ENCODE measurements at places on chromosomes 16 and 17.

- no peak for DNase-seq
Measured at GRCh38 chr17:77439189-77440018, 298.6 kb downstream of the SEC14L1 start.

GRCh38 chr16:55091213-55091870 is 160.7 kb downstream of the IRX5 start:
- no peak for DNase-seq

GRCh38 chr16:66344533-66345145 is 21.9 kb upstream of the CDH5 start:
- no peak for DNase-seq

- no peak for DNase-seq
Measured at GRCh38 chr17:55986817-55987216, 166.5 kb upstream of the ANKFN1 start.

DNA sequence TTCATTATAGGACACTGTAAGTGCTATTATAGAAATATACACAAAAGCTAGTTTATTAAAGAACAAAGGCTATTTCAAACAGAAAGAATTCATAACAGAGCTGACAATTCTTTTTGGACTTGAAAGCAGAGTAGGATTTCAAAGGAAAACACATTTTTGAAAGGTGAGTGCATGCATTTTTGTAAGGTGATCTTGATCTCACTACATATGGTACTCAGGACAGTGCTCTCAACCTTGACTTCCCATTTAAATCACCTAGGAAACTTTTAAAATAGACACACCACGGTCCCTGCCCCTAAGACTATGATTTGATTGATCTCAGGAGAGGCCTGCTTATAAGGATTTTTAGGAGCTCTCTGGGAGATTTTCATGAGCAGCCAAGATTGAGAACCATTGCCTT is 1362.0 kb downstream of the CDH8 start:
- DNase-seq = no peak

GRCh38 chr16:75576384-75576811 is 10.2 kb downstream of the GABARAPL2 start:
- no peak for DNase-seq

DNA sequence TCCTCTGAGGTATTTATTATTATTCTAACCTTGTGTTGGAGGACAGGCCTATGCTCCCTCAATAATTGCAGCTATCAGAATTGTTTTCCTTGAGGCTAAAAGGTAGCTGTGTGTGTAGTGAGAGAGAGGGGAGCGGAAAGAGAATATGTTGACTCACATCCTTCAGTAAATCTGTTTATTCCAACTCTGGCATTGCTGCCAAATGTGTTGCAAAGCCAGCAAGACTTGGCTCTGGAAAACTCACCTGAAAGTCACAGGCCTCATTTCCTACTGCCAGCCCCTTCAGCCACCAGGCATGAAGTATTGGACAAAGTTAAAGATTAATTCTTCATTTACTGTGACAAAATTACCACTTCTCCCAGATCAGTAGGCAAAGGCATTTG is 9.6 kb downstream of the CA10 start:
- DNase-seq = no peak

DNA sequence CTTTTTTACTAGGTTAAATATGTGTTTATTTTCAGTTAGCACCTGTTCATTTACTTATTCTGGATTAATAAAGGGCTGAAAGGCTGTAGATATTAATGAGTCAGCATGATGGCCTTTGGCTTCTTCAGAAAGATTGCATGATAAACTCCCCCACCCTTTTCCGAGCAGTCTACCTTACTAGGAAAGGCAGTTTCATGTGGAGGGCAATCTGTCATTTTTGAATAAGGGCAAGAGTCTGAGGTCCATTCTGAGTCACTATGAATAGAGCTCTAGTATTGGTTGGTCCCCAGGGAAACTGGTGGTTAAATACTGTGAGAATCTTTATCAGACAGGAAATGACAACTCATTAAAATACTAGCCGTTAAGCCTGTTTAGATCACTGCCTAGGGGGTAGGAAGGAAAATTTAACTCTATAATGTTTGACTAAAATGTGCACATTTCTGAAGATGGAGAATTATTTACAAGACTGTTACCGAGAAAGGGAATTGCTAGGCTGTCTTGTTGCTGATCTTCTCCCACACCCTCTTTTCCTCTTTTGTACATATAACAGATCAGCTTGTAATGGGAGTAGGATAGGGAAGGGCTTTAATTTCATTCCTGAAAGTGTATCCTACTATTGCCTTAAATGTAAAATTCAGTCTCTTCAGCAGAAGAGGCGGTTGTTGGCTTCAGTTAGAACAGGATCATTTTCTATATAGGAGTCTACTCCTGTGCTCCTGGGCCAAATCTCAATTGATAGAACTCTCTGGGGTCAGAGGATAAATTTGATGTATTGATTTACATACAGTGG is 63.3 kb downstream of the TUBD1 start:
- DNase-seq = no peak

DNA sequence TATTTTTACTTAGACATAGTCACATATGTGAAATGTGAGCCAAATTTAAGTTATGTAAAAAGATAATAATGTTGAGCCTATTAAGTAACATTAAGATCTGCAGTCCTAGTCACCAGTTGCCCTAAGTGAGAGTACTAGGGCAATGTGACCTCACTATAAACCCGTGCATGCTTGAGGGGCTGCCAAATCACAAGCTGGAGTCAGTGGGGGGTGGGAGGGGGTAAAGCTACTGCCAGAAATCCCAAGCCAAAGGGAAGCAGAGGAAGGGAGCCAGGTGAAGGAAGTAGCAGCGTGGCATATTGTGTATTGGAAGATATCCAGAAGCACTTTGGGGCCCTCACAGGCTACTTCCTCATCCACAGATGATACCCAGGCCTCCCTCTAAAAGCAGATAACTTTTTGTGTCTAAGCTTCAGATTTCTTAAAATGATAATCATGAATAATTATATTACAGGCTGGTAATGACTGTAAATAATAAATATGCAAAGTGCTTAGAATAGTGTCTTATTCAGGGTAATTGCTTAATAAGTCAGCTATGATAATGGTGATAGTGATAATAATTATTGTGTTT is 134.1 kb downstream of the CA10 start:
- no peak for DNase-seq

- DNase-seq = peak; percentile 52
Measured at GRCh38 chr17:60421273-60422161, 772 bp upstream of the CHCT1 start.

DNA sequence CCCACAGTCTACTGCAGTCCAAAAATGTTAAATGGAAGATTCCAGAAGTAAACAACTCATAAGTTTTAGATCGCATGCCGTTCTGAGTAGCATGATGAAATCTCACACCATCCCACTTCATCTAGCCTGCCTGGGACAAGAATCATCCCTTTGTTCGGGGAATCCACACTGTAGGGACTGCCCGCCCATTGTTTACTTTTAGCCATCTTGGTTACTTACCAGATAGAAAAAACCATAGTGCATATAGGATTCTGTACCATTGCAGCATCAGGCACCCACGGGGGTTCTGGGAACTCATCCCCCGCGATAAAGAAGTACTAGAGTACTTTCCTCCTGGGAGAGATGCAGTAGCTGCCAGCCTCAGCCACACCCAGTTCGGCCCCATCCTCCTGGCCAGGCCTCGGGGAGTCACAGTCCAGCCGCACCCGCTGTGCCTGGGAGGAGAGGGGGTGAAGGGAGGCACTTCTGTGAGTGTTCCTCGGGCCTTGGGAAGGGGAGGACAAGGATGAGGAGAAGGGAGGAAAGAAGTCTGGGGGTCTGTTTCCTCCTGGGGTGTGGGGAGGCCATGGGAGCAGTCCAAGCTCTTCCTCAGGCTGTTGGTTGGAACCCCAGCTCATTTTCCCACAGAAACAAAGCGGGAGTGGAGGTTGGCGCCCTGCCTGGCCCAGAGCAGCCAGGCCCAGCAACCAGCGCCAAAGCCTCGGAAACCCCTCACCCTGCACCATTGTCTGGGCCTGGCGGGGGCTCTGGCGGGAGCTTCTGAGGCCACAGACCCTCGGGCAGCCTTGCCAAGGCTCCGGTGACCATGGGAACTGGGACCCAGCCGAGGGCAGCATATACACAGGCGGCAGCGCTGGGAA is 8.9 kb downstream of the TRIM47 start:
- no peak for DNase-seq

- DNase-seq = no peak
Measured at GRCh38 chr17:48597778-48598631, 4.4 kb upstream of the HOXB5 start.

DNA sequence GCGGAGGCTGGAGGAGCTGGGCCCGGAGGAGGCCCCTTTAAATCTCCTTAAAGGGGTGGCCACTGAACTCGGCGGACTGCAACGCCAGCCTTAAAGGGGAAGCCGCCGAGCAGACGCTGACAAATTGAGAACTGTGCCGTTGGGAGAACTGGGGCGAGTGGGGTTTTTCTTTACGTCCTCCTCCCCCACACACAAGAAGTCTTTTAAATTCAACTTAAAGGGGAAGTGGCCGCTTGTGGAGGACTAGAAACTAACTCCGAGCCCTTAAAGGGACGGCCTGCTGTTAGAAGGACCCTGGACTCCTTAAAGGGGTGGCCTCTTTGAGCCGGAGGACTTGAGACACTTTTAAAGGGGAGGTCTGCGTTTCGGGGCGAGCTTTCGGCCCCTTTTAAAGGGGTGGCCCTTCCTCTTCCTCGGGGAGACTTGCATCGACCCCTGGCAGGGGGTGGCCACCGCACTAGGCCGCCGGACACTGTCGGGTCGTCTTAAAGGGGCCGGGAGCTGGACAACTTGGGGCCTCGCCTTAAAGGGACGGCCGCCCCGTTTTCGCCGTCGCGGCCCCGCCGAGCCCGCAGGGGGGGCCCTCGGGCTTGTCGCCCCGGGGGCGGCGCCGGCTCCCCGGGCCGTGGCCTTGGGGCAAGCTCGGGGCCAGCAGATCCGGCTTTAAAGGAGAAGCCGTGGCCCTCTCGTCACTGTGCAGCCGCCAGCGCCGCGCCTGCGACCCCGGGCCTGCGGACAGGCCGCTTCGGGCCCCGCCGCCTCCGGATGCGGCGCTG is 688 bp downstream of the FBRS start:
- no peak for DNase-seq

DNA sequence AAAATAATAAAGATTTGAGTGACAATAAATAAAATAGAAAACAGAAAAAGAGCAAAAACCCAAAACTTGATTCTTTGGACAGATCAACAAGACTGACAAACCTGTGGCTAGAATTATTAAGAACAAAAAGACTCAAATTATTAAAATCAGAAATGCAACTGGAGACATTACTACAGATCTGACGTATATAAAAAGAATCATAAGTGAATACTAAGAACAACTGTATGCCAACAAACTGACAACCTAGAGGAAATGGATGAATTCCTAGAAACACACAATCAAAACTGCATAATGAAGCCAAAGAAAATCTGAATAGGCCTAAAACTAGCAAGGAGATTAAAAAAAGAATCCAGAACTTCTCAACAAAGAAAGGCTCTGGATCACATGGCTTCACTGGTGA is 47.4 kb downstream of the NETO2 start:
- no peak for DNase-seq

DNA sequence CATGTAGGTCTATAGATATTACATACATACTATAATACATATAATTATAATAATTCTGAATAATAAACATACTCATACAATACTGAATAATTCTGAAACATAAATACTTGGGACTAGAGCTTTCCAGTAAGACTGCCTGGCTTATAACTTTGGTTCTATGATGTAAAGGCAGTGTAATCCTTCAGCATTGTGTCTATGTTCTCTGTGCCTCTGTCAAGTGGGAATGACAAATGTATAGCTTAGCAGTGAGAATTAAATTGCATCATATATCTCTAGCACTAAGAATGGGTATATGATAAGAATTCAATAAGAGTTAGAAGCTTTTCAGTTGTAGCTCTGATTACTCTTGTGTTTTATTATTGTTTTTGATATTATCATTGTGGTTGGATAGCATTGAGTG is 1469.3 kb downstream of the CDH8 start:
- DNase-seq = no peak

- no peak for DNase-seq
Measured at GRCh38 chr16:50550035-50550434, 1.8 kb downstream of the NKD1 start.

DNA sequence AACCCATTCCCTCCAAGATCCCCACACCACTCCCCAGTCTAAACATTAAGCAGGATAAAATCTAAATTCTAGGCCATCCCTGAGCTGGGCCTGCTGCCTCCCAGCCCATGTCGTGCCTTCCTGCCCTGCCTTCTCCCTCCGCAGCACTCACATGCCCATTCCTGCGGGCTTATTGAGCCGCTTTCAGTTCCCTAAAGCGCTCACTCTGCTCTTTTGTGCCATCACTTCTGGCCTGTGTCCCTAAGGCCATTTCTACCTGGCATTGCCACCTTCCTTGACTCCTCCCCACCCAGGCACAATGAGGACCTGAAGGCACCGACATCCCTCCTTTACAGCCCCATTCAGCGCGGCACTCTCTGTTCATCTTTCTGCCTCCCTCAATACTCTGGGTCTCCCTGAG is 13.0 kb upstream of the RAB5C start:
- DNase-seq = no peak

GRCh38 chr16:67954421-67955196 is 10.7 kb upstream of the LCAT start:
- DNase-seq = no peak

GRCh38 chr16:57266531-57267260 is 17.8 kb downstream of the PLLP start:
- DNase-seq = no peak

DNA sequence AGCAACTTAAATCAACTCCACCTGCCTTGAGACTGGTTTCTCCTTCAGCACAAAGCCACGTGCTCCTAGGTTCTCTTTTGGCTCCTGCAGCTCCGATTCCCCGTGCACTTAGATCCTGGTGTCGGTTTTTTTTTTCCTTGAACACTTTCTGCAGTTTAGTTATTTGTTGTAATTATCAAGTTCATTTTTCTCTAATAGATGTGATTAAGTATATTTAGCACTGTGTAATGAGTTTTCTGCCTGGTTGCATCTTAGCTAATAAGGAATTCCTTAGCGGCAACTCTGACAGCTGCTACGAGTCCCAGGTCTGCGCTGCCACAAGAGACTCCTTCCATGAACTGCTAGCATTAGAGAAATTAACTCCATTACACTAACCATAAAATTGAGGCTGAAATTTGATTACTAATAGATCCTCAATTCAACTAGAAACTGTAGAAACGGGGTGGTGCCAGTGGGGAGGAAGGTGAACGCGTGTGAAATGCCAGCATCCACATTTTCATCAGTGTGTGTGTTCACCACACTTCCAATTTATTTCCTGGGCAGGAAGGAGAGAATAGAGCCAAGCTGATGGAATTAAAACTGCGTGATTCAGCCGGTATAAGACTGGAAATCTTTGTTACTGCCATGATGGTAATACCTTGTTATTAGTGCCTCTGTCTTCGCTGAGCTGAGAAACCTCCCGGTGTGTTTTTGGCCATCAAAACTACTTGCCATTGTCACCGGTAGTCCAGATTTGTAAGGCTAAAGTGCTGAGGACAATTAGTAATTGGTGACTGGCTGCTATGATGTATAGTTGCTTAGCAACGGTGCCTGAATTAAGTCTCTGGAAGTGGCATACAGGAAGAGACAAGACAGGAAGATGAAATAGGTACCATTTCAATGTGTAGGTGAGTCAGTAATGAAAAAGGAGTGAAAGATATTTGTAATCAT is 232.4 kb downstream of the IRX3 start:
- DNase-seq = no peak

GRCh38 chr16:1968146-1968953 is 1.7 kb downstream of the RNF151 start:
- DNase-seq = no peak

GRCh38 chr16:84794186-84794585 is 25.6 kb upstream of the CRISPLD2 start:
- DNase-seq = no peak

Data from stimulated activated CD8-positive, alpha-beta memory T cell treated with anti-CD3 and anti-CD28 coated beads, Interleukin-7, amount 100 ng/mL, for 1 hour (primary cell).